ENCODE measurements at places on chromosomes 13 and 19.
A peak's percentile ranks its signal among the peaks of the same experiment; 100 is the strongest.

GRCh38 chr19:20611866-20612265, 46.3 kb upstream of the ZNF737 start:
- DNase-seq = no peak

DNA sequence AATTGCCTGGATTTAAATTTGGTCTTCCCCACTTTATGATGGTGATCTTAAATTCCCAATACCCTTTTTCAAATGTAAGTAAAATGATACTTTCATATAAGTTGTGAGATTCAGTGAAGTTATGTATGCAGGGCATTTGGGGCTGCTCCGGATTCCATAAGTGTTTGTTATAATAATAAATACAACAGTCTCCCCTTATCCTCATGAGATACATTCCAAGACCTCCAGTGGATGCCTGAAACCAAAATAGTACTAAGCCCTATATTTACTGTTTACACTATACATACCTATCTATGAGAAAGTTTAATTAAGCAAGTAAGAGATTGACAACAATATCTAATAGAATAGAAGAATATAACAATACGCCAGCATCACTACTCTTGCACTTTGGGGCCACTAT, 2237.8 kb downstream of the PCDH9 start:
- DNase-seq = no peak

DNA sequence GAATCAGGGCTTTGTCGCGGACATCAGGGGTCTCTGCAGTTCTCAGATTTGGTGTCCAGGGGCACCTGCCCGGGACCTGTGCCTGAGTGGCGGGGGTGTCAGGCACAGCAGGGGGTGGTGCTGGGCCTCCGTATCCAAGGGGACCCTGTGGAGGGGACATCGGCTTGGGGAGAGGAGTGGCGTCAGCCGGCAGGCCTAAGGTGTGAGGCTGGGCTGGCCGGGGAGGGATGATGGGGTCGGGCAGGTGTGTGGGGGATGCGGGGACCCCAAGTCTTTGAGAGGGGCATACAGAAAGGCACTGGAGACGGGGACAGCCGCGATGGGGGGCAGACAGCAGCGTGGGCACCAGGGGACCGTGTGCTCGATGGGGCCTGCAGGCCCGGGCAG, 2.5 kb downstream of the EFNA2 start:
- DNase-seq = no peak

DNA sequence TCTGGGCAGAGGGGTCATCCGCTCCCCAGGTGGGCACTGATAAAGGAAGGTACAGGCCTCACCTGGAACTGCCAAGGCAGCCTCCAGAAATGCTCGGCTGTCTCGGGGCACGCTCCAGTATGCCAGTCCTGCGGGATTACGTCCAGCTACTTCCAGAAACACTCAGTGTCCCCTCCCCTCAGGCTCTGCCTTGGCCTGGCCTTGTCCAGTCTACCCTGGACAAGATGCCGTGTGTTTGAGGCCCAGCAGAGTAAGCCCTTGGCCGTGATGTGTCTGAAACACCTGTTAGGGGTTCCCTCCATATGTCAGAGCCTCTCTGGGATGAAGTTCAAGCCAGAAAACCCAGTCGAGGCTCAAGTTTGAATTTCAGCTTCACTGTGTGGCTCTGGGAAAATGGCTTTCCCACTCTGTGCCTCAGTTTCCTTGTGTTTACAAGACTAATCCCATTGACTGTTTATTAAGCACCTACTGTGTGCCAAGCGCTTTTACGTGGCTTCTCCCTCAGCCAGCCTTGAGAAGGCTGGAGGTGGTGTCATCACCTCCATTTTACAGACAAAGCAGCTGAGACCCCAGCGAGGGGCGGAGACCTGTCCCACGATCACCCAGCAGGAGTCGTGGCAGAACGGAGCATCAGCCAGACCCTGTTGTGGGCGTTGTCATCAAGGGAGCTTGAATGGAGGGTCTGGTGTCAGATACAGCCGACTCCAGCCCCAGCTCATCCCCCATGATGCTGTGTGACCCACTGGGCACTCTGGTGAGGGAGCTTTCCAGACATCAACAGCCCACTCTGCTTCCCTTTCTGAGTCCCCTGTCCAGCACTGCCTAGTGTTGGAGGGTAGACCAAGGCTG, 2.0 kb upstream of the PIK3R2 start:
- no peak for DNase-seq

GRCh38 chr19:38848299-38849146, 1.3 kb downstream of the HNRNPL start:
- DNase-seq = no peak

DNA sequence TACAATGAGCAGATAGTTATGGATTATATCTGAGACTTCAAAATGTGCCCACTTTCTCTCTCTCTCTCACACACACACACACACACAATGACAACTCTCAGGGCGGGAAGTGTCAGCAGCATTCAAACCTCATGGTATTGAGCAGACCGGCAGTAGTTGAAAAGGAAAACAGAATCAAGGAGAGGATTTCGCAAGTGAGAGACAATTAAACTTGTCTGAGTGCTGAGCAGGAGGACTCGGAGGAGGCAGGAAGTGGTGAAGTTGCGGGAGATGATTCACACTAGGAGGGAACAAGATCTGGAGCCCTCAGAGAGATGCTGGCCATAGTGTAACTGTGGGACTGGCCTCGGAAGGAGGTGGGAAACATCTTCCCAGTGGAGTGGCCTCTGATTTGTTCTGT, 353.1 kb downstream of the EFNB2 start:
- no peak for DNase-seq

- peak; percentile 92 for DNase-seq
These were observed 7.8 kb upstream of the SELENOV start for GRCh38 chr19:39506944-39507714.

DNA sequence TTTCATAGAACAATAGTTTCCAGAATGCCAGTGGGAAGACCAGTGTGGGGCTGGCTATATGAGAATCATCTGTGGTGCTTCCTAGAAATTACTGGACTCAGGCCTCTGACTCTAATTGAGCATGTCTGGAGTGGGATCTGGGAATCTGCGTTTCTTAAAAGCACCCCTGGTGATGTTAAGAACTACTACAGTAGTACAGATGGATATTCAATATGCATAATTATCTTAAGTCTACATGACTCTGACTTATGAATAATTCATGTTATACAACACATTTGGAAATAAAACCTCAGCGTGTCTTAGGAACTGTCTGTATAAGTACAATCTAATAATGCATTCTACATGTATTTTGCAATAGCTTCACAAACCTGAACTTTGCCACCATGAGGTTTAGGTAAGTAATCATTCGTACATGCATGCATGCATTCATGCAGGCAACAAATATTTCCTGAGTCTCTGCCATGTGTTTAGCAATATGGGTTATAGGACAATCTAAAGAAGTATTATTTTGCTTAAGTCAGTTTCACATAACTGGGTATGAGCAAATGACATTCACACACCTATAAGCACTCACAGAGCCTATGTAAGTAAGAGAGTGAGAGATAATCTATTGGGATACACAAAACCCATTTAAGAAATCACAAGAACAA, 62.0 kb downstream of the EPSTI1 start:
- no peak for DNase-seq

DNA sequence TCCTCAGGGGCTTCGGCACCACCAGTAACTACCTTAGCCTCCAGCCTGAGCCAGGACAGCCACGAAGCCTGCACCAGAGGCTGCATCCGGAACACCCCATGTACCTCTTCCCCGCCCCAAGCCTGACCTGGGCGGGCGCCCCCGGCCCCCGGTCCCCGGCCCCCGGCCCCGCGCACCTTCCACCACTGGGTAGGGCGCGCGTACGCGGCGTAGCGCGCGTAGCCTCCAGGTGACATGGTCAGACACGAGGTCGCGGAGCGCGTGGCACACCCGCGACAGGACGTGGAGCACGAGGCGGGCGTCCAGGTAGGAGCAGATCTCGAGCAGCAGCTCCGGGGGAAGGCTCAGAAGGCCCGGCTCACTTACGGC, 450 bp downstream of the FBXW9 start:
- no peak for DNase-seq

- DNase-seq = no peak
These were observed 32.1 kb downstream of the SBNO2 start for GRCh38 chr19:1141944-1142343.

GRCh38 chr13:35164324-35164932, 222.4 kb downstream of the NBEA start:
- peak; percentile 5 for DNase-seq

- no peak for DNase-seq
These were observed 3.5 kb downstream of the KLK12 start for GRCh38 chr19:51031220-51031879.

DNA sequence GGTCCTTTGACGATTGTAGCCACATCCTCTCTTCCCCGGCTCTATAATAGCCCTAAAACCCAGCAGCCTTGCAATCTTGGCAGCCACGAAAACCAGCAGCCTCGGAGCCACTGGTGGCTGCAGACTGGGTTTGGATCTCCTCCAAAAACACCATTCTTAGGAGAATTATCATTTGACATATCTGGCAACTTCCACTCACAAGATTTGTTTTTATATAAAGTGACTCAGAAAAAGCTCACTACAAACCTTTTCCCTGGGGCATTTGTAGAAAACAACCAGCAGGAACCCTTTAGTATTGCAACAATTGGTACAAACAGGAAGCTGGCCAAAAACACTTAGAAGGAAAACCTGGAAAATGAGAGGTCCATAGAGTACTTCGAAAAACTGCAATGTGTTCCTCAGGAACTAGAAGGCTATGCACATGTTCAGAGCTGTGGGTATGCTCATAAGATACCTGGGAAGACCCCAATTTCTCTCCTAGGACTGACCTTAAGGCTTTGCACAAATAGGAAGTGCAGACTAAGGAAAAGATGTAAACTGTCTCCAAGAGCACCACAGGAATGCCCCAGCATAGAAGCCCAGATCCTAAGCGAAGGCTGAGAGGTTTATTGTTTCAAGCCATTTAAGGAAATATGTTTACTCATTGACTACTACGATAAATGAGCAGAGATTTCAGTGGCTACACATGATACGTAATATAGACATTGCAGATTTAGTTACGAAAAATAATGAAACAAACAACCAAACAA, 71.2 kb downstream of the MYO16 start:
- no peak for DNase-seq

GRCh38 chr13:60372141-60372540, 24.9 kb upstream of the TDRD3 start:
- no peak for DNase-seq

GRCh38 chr13:110887597-110888333, 27.1 kb downstream of the ANKRD10 start:
- no peak for DNase-seq

DNA sequence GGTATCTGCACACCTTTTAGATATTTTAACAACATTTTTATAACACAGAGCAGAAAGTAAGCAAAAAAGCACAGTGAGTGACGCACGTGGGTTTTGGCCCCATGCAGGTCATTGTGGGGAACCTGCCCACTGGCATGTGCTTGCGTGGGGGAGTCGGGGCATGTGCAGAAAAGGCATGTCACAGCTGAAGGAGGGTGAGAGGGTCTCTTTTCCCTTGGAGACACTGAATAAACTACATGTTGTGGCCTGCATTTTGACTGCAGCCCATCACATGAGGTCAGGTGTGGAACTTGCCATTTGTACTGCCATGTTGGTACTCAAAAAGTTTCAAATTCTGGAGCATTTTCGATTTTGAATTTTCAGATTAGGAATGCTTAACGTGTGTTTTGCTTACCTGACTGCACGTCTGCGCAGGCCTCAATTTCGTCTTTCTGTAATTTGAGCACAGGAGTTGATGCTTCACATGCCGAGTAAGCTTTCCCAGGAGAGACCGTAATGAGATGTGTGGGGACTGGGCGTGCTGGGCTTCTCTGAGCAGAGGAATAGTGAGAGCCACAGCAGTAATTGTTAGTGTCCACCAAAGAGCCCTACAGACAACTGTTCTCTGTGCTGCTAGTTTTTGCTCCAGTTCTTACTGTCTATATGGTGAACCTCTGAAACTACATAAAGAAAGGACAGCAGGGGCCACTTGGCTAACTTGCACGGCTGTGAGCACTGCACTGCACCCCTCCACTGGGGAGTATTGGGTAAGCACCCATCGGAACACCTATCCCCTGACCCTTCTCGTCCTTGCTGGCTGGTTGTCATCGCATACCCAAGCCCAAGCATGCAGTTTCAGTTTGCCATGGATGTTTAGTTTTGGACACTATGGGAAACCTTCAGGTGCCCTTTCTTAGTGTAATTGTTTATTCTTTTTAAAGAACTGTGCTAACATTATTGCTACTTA, 72.9 kb upstream of the GPR183 start:
- DNase-seq = no peak

GRCh38 chr19:41792513-41793413, 3.6 kb upstream of the CEACAM3 start:
- peak; percentile 48 for DNase-seq

GRCh38 chr13:44431150-44431549, 57.5 kb downstream of the SERP2 start:
- DNase-seq = no peak

GRCh38 chr19:57992841-57993240, 9.8 kb downstream of the ZNF606 start:
- no peak for DNase-seq

DNA sequence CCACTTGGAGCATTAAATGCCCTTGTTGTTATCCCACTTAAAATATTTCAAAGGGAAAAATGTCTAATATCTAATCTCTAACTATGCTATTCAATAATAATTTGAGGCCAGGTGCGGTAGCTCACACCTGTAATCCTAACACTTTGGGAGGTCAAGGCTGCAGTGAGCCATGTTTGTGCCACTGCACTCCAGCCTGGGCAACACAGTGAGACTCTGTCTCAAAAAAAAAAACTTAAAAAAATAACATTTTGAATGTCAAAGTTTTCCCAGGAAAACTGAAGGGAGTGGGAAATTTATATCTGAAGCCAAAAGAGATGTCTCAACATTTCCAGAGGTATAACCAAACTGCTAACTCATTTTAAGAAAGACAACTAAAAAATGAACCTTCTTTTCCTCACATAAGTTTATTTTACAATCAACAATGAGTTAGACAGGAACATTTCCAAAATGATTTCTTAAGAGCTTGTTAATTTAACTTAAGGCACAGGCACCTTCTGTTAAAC, 47.9 kb downstream of the CAB39L start:
- DNase-seq = no peak

GRCh38 chr19:10152100-10152499, 32.4 kb upstream of the EIF3G start:
- DNase-seq = no peak

- no peak for DNase-seq
These were observed 60.5 kb downstream of the SPATA13 start for GRCh38 chr13:24221007-24221406.

- DNase-seq = no peak
These were observed 289.7 kb downstream of the SLITRK6 start for GRCh38 chr13:85509512-85509911.

GRCh38 chr13:99312493-99312883, 5.3 kb upstream of the GPR183 start:
- no peak for DNase-seq

- DNase-seq = no peak
These were observed 8.3 kb upstream of the ZNF653 start for GRCh38 chr19:11513946-11514345.

- DNase-seq = no peak
These were observed 49.3 kb downstream of the DLEU7 start for GRCh38 chr13:50794226-50794625.

- DNase-seq = no peak
These were observed 15.6 kb upstream of the HSH2D start for GRCh38 chr19:16127776-16128371.
